Karpas-422 (cell line): ENCODE measurements at places on chromosomes 3 and 15.

GRCh38 chr3:49916686-49917085, 12.9 kb downstream of the MON1A start:
- H3K27ac ChIP-seq = no peak overlapping the region
- no peak for DNase-seq
- H3K36me3 ChIP-seq = no peaks in the 10 kb centered on the region

DNA sequence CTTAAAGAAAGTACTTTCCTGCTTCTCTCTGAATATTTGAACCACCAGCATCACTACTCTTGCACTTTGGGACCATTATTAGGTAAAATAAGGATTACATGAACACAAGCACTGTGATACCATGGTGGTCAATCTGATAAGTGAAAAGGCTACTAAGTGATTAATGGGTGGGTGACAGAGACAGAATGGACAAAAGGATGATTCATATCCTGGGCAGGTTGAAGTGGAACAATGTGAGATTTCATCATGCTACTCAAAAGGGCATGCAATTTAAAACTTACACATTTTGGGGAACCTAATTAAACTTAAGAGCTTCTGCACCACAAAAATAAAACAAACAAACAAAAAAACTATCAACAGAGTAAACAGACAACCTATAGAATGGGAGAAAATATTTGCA, 172.0 kb upstream of the CD96 start:
- DNase-seq = no peak
- no peaks in the 10 kb centered on the region for H3K4me1 ChIP-seq
- H3K4me3 ChIP-seq = no peak overlapping the region
- H3K27ac ChIP-seq = no peak overlapping the region

- H3K27me3 ChIP-seq = no peaks in the 10 kb centered on the region
- no peak overlapping the region for H3K4me3 ChIP-seq
- no peak for DNase-seq
These were observed 33.8 kb upstream of the BLM start for GRCh38 chr15:90683371-90683770.

GRCh38 chr15:56249092-56249491, 5.4 kb upstream of the RFX7 start:
- H3K27me3 ChIP-seq = no peaks in the 10 kb centered on the region
- no peaks in the 10 kb centered on the region for H3K36me3 ChIP-seq
- peaks cover 21% of the 10 kb centered on the region for H3K4me1 ChIP-seq

DNA sequence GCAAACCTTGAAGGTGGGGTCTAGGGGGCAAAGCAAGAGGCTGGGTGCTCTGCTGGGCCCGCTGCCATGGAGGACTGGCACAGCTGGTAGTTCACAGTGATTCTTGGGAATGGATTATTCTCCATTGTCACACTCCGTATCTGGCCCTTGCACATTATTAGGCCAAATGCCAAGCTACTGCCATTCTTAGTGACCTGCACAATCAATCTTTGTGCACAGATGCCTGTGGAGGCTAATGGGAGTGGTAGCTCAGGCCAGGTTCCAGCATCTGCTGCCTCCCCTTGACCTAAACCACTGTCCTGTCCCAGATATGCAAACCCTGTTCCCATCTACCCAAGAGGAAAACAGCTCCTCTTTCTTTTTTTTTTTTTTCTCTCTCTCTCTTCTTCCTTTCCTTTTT, 67.5 kb downstream of the TIPARP start:
- no peaks in the 10 kb centered on the region for H3K36me3 ChIP-seq
- no peaks in the 10 kb centered on the region for H3K27me3 ChIP-seq
- no peaks in the 10 kb centered on the region for H3K4me1 ChIP-seq
- no peak for DNase-seq
- no peak overlapping the region for H3K4me3 ChIP-seq

DNA sequence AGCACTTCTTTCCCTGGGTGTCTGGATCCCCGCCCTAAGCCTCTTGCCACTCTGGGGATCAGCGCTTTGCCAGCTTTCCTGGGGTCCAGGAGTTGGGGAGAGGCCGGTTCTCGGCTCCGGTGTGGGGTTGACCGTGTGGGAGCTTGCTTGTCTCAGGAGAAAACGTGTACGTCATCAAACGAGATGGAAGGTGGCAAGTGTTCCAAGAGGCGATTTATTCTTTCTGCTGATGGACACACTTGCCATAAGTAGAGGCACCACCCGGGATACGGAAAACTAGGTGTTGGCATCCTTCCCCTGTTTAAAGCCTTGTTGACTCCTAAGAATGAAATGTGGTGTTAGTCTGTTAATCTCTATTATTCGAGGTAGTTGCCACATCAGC, 295 bp downstream of the ZWILCH start:
- H3K27ac ChIP-seq = peak overlapping the region; percentile 86
- H3K4me3 ChIP-seq = peak overlapping the region; percentile 83
- H3K4me1 ChIP-seq = peaks cover 41% of the 10 kb centered on the region
- H3K36me3 ChIP-seq = peaks cover 44% of the 10 kb centered on the region

GRCh38 chr15:52232327-52232726, 41.1 kb upstream of the GNB5 start:
- peak overlapping the region; percentile 75 for H3K27ac ChIP-seq
- H3K4me3 ChIP-seq = peak overlapping the region; percentile 58
- peaks cover 56% of the 10 kb centered on the region for H3K4me1 ChIP-seq

DNA sequence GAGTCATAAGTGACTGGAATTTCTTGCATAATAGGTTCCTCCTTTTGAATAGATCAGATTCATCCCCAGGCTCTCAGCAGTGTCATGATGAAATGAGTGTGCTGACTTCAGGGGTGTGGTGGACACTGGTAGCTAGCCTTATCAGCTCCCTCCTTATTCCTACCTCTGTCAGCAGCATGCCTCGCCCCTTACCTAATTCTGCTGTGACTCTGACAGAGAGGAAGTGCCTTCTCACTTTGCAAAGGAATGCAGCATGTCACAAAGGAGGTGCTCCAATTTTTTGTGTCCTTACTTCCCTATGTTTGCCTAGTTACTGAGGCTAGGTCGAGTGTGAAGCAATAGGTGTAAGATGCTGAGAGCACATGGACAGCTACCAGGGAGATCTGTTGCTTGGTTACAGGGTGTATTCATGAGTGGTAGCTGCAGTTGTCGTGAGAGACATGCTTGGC, 90.6 kb downstream of the TNFAIP8L3 start:
- H3K27me3 ChIP-seq = no peaks in the 10 kb centered on the region
- H3K4me3 ChIP-seq = no peak overlapping the region
- no peak for DNase-seq
- H3K4me1 ChIP-seq = no peaks in the 10 kb centered on the region

DNA sequence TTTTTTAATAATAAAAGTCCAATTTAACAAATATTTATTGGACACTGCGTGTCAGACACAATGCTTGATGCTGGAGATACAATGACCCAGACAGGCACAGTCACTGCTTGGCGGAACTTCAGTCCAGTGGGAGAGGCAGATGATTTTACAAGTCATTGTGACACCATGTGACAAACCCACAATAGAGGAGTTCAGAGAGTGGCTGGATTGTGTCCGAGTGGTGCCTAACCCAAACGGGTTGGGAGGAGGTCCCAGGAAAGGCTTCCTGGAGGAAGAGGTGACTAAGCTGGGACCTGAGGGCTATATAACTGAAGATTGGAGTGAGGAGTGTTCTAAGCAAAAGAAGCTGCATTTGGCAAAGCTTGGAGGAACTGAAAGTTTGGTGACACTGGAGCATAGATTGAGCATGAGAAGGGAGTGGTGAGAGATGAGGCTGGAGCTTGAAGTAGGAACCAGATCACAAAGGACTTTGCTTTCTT, 41.4 kb downstream of the CRTC3 start:
- peak; percentile 69 for DNase-seq
- H3K27ac ChIP-seq = peak overlapping the region; percentile 59
- H3K4me3 ChIP-seq = peak overlapping the region; percentile 42; the same call in 1 of the 2 replicates
- no peaks in the 10 kb centered on the region for H3K27me3 ChIP-seq

DNA sequence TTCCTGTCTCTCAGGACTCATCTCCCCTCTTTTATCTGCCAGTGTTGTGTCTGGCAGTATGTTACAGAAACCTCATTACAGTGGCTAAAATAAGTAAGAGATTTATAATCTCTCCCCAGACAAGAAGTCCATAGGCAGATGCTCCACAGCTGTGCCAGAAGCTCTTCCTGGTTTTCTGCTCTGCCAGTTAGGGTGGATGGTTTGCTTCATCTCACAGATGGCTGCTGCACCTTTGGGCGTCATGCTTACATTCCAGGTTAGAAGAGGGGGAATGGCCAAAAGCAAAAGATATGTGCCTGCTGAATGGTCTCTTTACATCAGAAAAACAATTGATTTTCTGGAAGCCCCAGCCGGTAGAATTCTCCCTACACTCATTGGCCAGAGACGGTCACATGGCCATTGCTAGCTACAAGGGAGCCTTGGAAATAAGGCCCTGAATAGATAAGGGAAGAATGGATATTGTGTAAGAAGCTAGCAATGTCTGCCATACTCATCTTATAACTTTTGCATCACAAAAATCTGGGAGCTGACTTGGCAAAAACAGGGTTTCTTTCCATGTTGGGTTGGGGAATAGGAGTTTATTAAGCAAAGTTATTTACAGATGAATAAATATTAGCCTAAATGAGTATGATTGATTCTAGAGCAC, 91.1 kb downstream of the PDCD6IP start:
- DNase-seq = no peak
- H3K36me3 ChIP-seq = no peaks in the 10 kb centered on the region
- H3K27me3 ChIP-seq = no peaks in the 10 kb centered on the region
- peaks cover 7% of the 10 kb centered on the region for H3K4me1 ChIP-seq
- H3K4me3 ChIP-seq = no peak overlapping the region

- no peak for DNase-seq
- H3K4me1 ChIP-seq = 0 out of 2 replicates have a peak, but pooled peaks cover 4% of the 10 kb centered on the region
- H3K27ac ChIP-seq = no peak overlapping the region
- no peaks in the 10 kb centered on the region for H3K27me3 ChIP-seq
- no peak overlapping the region for H3K4me3 ChIP-seq
These were observed 6.4 kb upstream of the ADAM10 start for GRCh38 chr15:58755956-58756355.

GRCh38 chr3:12588039-12589009, 31.4 kb downstream of the MKRN2 start:
- H3K27ac ChIP-seq = 0 out of 2 replicates have a peak overlapping the region, but pooled peaks have one; percentile 86
- peaks cover 64% of the 10 kb centered on the region for H3K36me3 ChIP-seq
- no peak for DNase-seq
- H3K4me3 ChIP-seq = no peak overlapping the region
- H3K27me3 ChIP-seq = no peaks in the 10 kb centered on the region

DNA sequence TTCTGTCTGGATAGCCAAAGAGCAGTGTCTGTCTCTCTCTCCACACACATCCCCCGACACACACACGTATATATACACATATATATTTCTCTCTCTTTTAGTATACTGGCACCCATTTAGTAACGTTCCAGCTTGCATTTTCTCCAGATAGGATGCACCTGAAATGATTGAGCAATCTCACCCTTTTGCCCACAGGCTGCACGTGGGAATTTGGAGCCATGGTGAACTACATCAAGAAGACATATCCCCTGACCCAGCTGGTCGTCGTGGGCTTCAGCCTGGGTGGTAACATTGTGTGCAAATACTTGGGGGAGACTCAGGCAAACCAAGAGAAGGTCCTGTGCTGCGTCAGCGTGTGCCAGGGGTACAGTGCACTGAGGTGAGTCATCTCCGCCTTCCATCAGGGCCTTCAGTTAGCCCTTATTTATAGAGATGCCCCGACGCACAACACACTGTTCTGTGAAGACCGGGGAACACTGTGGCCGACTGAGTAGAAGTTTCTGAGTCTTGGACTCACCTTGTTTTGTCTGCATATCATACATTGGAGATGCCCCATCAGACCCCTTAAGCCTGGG, 45.7 kb downstream of the RLBP1 start:
- no peak for DNase-seq
- no peaks in the 10 kb centered on the region for H3K36me3 ChIP-seq
- H3K4me1 ChIP-seq = no peaks in the 10 kb centered on the region

DNA sequence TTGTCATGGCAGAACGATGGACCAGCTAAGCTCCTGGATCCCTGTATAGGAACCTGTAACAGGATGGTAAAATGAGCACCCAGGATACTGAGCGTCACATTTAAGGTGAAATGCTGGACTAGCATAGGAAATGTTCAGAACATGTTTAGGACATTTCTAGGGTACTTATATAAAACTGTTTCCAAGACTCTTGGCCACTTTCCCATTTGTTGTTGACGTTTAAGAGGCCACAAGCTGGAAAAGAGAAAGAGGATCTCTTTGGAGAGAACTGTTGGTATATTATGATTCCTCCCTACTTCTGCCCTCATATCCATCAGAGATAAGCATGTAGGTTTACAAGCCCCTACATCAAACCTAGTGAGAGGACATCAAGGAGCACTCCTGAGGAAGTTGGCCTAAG, 57.5 kb downstream of the SCN11A start:
- H3K27me3 ChIP-seq = no peaks in the 10 kb centered on the region
- H3K4me1 ChIP-seq = no peaks in the 10 kb centered on the region
- no peak overlapping the region for H3K4me3 ChIP-seq
- no peaks in the 10 kb centered on the region for H3K36me3 ChIP-seq
- no peak for DNase-seq
